ENCODE measurements at places on chromosomes 16 and 17.
A peak's percentile ranks its signal among the peaks of the same experiment; 100 is the strongest.

- DNase-seq: no peak
- no peak overlapping the region for H3K27ac ChIP-seq
- no peak overlapping the region for H3K4me3 ChIP-seq
- peaks cover 32% of the 10 kb centered on the region for H3K4me1 ChIP-seq
These were observed 22.8 kb downstream of the SPAG9 start for GRCh38 chr17:51097708-51098446.

DNA sequence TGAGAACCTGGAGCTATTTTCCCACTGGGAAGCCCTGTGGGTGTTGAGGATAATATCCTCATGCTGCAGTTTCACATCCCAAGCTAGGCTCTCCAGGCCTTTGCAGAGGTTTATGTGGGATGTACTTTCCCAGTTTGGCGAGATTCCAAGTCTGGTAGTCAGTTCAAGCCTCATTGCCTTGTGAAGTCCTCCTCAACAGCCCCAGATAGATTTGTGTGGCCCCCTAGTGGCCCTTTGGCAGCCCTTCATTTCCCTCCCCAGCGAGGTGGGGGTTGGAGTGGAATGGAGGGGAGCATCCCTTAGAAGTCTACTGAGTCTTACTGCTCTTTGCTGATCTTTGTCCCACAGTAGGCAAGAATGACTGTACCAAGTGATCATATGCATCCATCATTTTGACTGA is 137.9 kb downstream of the CDH11 start:
- no peaks in the 10 kb centered on the region for H3K27me3 ChIP-seq
- no peaks in the 10 kb centered on the region for H3K36me3 ChIP-seq
- no peaks in the 10 kb centered on the region for H3K4me1 ChIP-seq
- no peak overlapping the region for H3K27ac ChIP-seq

- peak overlapping the region; percentile 98 for H3K4me3 ChIP-seq
- no peak for DNase-seq
- peaks cover 40% of the 10 kb centered on the region for H3K4me1 ChIP-seq
- no peaks in the 10 kb centered on the region for H3K27me3 ChIP-seq
These were observed 1.3 kb downstream of the METTL23 start for GRCh38 chr17:76727745-76728456.

- no peaks in the 10 kb centered on the region for H3K4me1 ChIP-seq
- peaks cover 5% of the 10 kb centered on the region for H3K36me3 ChIP-seq
- no peaks in the 10 kb centered on the region for H3K27me3 ChIP-seq
- DNase-seq: no peak
- no peak overlapping the region for H3K27ac ChIP-seq
These were observed 95.6 kb upstream of the HLF start for GRCh38 chr17:55168958-55169687.

GRCh38 chr16:88966986-88967829 is 9.8 kb downstream of the CBFA2T3 start:
- no peak for DNase-seq
- no peak overlapping the region for H3K4me3 ChIP-seq
- no peaks in the 10 kb centered on the region for H3K36me3 ChIP-seq
- H3K27me3 ChIP-seq: peaks cover 6% of the 10 kb centered on the region
- H3K27ac ChIP-seq: no peak overlapping the region

Data from activated CD8-positive, alpha-beta T cell treated with anti-CD3 and anti-CD28 coated beads for 36 hours (primary cell).